AG09319 (cell line): ENCODE measurements at places on chromosomes 7 and 10.

DNA sequence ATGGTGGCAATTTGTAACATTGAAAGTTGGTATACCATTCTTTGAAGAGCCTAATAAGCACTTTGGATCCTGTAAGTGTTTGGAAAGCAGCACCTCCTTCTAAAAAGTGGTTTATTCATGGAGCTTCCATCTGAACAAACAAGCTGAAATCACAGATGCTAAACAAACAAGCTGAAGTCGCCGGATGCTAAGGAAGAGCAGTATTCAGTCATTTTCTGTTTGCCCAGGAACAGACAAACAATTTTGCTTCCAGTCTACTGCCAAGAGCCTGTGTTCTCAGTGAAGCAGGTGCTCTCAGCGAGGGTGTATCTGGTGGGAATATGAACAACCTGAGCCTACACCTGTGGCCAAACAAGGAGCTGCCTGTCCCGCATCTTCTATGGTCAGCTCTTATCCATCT, 6.3 kb downstream of the COL28A1 start:
- no peak for DNase-seq

- DNase-seq, result no peak
These were observed 53.8 kb upstream of the EGR2 start for GRCh38 chr10:62869958-62870357.

GRCh38 chr10:17649052-17649451, 5.1 kb downstream of the STAM start:
- no peak for DNase-seq

- DNase-seq, result no peak
These were observed 253.8 kb downstream of the DPP6 start for GRCh38 chr7:154306036-154306435.

- no peak for DNase-seq
These were observed 6.7 kb upstream of the COA1 start for GRCh38 chr7:43735802-43736603.

GRCh38 chr7:7919449-7919945, 49.1 kb upstream of the GLCCI1 start:
- no peak for DNase-seq

DNA sequence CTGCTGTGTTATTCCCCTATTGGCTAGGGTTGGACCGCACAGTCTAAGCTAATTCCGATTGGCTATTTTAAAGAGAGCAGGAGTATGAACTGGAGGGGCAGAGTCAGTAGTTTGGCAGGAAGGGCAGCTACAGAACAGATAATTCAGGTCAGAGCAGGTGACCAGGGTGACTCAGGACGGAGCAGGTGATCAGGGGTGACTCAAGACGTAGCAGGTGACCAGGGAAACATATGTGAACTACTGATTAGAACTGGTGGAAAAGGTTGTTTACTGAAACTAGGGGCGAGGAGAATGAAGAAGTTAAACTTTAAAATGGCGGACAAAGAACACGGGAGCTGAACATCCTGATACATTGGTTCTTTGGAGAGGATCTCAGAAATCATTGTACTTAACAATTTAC, 102.3 kb downstream of the CCDC7 start:
- no peak for DNase-seq

- DNase-seq, result no peak
These were observed 72.4 kb downstream of the DNAJB6 start for GRCh38 chr7:157409149-157409752.

- DNase-seq, result no peak
These were observed 301.8 kb upstream of the MGMT start for GRCh38 chr10:129165076-129165720.

- no peak for DNase-seq
These were observed 498.3 kb downstream of the CCSER2 start for GRCh38 chr10:84826704-84827103.

GRCh38 chr10:3141351-3142005, 31.1 kb downstream of the PITRM1 start:
- DNase-seq, result no peak

GRCh38 chr7:75758491-75758890, 13.5 kb downstream of the CCL26 start:
- DNase-seq, result no peak

DNA sequence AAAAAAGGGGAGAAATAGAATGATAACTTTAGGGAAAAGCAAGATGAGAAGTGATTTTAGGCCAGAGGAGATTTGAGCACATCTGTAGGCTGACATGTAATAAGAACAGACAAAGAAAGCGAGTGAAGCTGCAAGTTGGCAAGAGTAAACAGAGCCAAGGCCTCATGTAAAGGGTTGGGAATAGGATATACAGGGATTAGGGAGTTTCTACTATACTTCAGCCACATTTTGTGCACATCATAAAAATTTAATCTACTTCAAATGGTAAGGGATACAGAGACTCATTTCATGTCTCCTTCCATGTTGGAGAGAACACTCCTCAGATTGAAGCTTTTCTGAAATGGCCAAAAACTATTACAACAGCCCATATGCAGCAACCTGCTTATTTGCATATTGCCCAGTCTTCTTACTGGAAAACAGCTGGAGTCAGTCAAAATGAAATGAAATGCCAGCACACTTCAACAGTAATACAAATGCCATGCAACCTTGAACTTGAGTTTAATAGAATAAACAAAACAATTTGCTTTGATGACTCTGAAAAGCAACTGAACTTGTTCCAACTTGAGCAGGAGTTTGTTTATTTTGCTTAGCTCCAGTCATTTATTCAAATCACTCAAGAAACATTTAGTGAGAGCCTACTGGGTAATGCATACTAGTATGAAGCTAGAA, 49.9 kb downstream of the NRCAM start:
- peak; percentile 69 for DNase-seq

GRCh38 chr10:22647244-22647643, 67.1 kb downstream of the PIP4K2A start:
- no peak for DNase-seq

DNA sequence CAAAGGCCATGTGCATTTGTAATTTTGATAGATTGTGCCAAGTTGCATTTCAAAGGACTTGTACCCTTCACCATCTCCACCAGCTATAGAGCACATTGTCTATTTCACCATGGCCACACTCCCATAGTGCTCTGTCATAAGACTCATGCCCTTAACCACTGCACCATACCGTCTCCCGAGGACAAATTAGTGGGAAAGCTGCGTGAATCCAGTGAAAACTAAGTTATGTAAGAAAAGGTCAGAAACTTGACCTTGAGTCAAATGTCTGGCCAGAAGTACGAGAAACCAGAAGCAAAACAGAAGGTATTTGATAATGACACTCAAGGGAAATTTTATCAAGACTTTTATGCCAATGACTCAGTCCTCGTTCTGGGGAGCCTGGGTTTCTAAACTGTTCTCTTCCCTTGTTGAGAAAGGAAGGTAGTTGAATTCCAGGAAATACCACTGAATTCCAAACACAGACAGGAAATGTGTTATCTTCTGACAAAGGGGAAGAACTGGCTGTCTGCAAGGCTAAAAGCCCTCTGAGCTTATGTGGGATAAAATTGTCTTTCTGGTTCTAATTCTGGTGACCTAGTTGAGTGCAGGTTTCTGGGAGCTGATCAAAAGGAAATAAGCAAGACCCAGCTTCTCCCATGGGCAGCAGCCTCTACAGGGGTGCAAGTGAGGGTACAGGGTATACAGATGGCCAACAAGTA, 49.7 kb downstream of the CDK1 start:
- DNase-seq, result no peak

DNA sequence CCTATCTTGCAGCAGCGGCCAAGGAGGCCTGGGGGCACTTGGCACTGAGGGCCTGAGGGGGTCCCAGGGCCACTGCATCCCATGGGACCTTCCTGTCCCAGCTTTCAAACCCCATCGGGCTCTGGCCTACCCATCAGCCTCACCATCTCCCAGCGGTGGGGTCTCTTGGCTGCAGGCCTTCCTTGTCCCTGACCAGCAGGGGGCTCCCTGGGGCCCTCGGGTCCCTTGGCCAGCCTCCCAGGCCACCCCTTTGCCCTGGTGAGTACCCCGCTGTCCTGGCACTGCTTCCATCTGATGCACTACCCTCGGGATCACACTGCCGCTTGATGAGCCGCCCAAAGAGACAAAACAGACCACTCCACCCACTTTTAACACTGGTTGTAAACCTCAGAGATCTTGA, 43.5 kb downstream of the YKT6 start:
- no peak for DNase-seq

- DNase-seq, result no peak
These were observed 11.7 kb upstream of the VPS41 start for GRCh38 chr7:38920731-38921130.

DNA sequence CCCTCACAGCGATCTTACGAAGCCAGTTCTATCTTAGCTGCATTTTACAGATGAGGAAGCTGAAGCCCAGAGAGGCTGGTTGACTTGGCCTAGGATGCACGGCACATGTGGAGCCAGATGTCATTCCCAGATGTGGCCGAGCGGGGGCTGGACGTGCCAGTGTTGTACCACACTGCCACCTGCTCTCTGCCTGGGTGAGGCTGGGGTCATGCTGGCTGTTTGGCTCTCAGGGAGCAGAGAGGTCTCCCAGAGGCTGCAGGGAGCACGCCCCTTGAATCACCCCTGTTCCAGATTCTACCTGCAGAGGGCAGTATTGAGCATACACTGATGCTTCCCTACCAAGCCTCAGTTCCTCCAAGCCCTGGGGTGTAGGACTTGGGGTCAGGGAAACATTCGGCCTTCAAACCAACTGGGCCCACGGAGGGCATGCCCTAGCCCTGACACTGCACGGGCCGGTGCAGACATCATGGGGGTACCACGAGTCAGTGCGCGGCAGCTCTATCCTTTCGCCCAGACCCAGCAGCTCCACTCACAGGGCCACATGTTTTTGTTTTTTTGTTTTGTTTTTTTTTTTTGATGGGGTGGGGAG, 3.8 kb upstream of the GTF2IRD1 start:
- no peak for DNase-seq

GRCh38 chr10:132945894-132946255, 3.5 kb upstream of the CFAP46 start:
- no peak for DNase-seq

DNA sequence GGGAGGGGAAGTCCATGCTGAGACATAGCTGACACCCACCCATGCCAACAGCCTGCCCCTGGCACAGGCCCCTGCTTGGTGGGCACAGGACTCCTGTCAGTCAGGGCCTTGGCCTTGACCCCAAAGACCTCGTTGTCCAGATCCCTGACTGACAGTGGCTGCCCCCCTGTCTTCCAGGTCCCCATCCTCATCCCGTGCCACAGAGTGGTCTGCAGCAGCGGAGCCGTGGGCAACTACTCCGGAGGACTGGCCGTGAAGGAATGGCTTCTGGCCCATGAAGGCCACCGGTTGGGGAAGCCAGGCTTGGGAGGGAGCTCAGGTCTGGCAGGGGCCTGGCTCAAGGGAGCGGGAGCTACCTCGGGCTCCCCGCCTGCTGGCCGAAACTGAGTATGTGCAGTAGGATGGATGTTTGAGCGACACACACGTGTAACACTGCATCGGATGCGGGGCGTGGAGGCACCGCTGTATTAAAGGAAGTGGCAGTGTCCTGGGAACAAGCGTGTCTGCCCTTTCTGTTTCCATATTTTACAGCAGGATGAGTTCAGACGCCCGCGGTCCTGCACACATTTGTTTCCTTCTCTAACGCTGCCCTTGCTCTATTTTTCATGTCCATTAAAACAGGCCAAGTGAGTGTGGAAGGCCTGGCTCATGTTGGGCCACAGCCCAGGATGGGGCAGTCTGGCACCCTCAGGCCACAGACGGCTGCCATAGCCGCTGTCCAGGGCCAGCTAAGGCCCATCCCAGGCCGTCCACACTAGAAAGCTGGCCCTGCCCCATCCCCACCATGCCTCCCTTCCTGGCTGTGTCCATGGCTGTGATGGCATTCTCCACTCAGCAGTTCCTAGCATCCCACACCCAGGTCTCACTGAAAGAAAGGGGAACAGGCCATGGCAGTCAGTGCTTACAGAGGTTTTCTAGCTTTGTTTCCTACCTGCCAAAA, 197.2 kb downstream of the EBF3 start:
- DNase-seq, result no peak

GRCh38 chr7:39248692-39249090, 271.0 kb downstream of the POU6F2 start:
- DNase-seq, result no peak

- no peak for DNase-seq
These were observed 336.0 kb upstream of the PCDH15 start for GRCh38 chr10:55137063-55137462.

DNA sequence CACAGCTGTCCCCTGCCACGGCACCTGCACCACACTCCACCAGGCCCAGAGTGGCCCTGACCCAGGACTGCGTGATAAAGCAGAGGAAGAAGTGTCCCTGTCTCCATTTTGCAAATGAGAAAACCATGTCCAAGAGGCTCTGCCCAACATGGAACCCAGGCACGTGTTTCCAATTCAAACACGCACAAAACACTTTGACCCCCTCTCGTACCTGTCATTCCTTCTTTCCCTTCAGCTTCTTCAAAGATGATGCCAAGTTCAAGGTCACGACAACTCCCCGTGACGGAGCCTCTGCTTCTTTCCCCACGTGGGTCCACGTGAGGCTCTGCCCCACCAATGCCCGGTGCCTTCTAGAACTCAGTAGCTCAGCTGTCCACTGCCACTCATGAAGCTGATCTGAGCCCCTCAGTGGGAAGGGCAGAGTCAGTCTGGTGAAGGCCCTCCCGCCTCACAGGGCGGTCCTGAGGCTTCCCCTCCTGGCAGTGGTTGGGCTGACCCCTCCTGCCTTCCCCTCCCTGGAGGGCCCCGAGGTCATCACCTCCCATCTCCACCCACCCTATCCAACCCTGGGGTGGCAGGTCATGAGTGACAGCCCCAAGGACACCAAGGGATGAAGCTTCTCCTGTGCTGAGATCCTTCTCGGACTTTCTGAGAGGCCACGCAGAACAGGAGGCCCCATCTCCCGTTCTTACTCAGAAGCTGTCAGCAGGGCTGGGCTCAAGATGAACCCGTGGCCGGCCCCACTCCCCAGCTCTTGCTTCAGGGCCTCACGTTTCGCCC, 19.0 kb downstream of the CALML5 start:
- DNase-seq, result no peak
